ENCODE measurements at places on chromosomes 1 and 21.
A peak's percentile ranks its signal among the peaks of the same experiment; 100 is the strongest.

DNA sequence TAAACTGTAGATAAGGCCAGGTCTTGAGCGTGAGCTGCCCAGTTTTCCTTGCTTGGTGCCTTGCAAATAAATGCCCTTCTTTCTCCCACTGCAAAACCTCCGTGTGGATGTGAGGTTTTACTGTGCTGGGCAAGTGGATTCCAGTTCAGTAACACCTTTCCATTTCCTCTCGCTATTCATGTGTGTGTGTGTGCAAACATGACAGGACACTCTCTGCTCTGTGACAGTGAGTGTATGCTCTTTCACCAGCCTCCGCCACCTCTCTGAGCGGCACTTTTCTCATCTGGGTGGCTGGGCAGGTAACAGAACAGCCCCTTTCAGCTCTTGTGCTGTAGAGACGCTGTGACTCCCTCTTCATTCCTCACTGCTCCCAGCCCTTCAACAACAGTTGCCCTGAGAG is 23.9 kb downstream of the CNIH3 start:
- DNase-seq = no peak

DNA sequence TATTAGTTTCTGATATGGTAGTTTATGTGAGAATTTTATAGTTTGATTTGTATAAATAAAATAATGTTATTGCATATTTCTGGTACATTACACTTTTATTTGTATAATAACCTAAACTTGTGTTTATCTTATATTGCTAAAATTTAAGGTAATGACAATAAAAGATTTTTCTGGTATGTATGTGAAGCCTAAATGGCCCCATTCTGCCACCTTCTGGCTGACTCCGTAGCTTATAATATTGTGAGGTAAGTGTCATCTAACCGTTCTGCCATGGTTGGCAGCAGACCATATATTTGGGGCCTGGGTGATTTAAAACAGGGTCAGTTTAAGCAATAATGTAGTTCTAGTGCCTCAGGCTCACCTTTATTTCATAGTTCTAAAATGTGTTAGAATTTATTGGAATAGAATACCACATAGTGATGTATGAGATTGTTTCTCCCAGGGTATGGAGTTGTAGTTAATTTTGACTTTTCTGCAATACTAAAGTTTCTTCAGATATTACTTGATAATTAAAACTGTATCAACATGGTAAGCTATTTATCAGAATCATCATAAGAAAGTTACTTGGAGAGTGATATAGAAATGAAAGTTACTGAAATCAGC is 21.2 kb upstream of the PRKACB start:
- DNase-seq = peak; percentile 60

GRCh38 chr1:108050158-108050557 is 85.2 kb upstream of the VAV3 start:
- DNase-seq = no peak

GRCh38 chr1:89557445-89557825 is 32.8 kb downstream of the LRRC8B start:
- no peak for DNase-seq

DNA sequence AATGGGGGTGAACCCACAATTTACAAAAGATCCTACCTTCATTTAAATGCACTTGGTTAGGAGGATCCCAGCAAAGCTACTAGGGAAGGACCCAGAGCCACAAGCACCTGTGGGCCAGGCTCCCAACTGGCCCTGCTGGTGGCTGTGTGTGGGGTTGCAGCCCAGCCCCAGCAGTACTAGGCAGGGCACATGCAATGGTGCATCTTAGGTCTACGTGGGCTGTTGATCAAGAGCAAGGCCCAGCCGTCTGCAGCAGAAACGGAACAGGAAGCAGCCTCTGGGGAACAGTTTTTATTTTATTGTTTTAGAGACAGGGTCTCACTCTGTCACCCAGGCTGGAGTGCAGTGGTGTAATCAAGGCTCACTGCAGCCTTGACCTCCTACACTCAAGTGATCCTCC is 134.1 kb upstream of the RAB4A start:
- DNase-seq = no peak

- no peak for DNase-seq
Measured at GRCh38 chr1:182671750-182672486, 12.5 kb downstream of the RGS8 start.

DNA sequence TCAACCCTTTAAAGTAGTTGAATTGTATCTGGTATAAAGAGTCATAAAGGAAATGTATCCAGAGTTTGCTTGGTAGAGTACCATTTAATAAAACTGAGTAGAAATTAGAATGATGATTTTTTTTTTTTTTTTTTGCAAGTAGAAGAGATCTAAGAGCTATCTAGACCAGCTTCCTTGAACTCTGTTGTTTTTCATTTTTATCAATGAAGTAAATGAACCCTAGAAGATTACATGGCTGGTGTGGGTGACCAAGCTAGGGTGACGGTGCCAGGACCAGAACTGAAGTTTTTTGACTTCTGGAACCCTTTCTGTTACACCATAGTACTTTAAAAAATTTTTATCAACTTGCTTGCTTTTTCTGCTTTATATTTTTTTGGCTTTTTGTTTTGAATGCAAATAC is 36.9 kb downstream of the MACO1 start:
- no peak for DNase-seq

DNA sequence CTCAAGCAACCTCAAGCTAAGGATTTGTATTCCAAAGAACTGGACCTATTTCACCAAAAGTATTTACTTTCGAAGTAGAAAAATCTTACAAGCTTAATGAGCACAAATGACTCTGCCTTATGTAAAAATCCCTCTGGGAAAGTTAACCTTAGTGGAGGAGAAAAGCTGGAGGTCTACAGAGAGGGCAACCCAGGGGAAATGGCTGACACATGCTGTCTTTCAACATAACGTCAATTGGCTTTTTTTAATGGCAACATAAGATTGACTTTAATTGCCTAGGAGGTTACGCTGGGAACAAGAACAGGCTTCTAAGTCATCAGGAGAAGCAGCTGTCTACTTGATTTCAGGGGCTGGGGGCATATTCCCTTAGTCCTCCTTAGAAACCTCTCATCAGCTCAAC is 52.3 kb downstream of the UTP25 start:
- no peak for DNase-seq

DNA sequence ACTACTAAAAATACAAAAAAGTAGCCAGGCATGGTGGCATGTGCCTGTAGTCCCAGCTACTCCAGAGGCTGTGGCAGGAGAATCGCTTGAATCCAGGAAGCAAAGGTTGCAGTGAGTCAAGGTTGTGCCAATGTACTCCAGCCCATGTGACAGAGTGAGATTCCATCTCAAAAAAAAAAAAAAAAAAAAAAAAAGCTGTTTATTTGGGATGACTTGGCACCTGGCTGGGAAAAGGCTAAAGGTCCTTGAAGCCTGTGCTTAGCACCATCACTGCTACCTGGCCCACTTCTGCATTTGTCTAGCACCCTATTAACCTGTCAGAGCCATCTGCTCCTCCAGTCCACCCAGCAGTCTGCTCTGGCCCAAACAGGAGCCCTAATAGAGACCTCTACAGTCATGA is 25.0 kb downstream of the PRDX6 start:
- DNase-seq = no peak

DNA sequence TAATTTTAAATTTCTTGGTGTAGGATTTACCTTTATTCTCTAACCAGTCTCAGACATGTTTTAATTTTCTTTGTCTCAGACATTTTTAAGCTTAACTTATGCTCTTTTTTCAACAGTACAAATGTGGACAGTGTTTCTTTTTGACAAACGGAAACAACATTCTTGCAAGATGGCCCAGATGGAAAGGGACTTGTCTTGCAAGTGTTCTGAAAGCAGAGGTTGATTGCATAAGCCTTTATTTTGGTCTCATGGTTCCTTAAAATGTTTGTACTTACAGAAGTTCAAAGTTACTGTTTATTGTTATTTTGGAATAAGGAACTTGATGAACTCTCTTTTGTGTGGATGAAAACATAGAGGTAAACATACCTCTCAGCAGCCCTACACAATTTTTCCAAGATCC is 22.9 kb downstream of the SMAP2 start:
- no peak for DNase-seq

DNA sequence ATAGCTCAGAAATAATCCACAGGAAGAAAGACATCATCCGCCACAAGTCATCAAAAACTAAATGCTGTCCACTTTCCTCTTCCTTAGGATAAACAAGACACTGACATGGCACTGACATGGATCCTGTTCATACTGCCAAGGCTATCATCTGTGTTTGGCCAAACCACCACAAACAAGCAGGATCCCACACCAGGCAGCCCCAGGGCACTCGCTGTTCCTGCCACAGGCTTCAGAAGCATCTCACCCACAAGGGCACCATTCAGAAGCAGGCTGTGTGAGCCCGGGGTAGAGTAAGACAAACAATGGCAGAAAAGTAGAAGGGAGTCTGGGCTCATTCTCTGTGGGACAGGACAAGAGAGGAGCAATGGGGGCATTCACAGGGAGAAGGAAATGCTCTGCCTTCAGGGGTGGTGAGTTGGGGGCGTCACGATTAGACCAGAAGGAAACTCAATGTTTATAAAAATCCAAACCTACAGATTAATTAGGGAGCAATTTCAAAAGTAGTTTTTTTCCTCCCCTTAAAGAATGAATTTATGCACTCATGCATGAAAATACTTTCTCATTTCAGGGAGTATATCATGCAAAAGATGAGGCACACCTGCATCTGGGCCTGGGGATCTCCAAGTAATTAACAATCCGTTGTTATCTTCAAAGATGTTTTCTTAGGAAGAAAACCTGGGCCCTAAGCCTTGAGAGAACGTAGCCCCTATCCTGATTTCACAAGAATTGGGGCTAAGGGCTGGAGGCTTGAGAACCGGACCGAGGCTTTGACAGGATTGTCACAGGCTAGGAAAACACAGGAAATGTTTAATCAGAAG is 43.3 kb upstream of the ATP1A1 start:
- no peak for DNase-seq

DNA sequence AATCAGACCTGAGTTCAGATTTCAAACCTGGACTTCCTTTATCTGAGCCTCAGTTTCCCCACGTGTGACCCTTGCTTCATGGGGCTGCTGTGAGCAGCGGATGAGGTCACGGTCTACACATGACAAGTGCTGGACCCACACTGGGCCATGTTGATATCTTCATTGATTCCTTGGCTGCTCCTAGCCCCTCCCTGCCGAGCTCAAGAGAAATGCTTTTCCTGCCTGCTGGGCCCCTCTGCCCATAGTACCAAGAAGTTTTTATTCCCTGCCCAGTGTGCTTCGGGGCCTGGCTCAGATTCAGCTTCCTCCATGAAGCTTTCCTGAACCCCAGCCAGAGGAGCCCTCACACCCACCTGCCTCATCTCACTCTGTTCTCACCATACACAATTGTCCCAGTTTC is 181.6 kb downstream of the PTPRU start:
- DNase-seq = no peak

DNA sequence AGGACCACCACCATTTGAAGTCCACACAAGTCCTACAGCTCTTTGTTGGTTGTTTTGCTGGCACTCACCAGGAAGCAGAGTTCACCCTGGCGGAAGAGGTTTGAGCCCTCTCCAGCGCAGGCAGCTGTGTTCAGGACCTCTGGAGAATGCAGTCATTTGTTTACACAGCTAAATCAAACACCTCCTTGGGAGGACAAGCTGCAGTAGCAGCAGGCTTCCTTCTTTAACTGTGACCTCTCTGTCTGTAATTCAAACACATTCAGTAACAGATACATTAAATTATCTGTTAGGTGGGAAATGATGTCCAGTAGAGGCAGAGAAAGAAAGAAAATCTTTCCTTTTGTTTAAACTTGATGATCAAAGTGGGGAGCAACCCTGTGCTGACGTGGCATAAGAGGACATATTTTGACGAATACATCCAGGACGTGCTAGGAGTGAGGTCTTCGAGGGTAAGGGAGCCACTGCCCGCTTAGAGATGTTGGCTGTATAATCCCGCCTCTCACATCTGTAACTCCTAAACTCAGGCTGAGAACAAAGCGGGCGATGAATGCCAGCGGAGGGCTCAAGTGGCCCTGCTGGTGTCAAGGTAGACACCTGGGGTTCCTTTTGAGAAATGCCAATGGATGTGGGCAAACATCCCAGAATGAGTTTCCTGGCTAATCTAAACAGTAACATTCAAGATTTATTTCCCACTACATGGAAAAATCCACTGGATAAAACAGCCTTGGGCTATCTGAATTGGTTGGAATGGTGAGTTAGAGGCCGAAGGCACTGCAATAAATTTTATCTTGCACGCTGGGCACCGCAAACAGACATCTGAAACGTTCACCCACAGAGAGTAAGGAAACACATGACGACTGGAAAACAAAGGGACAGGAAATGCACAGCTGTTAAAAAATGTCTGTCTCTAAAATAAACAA is 51.7 kb downstream of the ABCA4 start:
- no peak for DNase-seq

GRCh38 chr1:74772945-74773344 is 40.0 kb downstream of the TYW3 start:
- no peak for DNase-seq

- no peak for DNase-seq
Measured at GRCh38 chr1:1137256-1138045, 21.6 kb upstream of the C1orf159 start.

DNA sequence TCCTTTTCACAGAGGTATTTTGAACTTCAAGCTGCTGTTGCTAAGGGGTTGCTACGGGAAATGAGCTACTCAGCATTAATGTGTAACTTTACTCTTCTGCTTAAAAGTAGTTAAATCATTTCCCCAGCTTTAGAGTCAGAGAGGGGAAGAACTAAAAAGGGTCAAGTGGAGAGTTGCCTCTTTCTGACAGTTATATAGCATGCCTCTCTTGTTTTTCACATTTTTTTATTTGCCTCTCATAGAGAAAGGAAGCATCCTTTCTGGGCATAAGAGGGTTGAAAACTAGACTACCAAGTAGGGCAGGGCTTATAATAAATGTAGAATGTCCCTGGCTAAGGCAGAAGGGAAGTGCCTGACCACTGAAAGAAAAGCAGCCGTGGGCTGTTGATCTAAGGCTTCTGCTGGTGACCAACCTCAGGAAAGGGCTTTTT is 10.1 kb upstream of the ELAVL4 start:
- no peak for DNase-seq

- no peak for DNase-seq
Measured at GRCh38 chr1:68308034-68308433, 75.7 kb upstream of the WLS start.

GRCh38 chr1:3346478-3346877 is 108.0 kb upstream of the ARHGEF16 start:
- DNase-seq = no peak

GRCh38 chr1:240114222-240114621 is 22.5 kb downstream of the FMN2 start:
- no peak for DNase-seq

DNA sequence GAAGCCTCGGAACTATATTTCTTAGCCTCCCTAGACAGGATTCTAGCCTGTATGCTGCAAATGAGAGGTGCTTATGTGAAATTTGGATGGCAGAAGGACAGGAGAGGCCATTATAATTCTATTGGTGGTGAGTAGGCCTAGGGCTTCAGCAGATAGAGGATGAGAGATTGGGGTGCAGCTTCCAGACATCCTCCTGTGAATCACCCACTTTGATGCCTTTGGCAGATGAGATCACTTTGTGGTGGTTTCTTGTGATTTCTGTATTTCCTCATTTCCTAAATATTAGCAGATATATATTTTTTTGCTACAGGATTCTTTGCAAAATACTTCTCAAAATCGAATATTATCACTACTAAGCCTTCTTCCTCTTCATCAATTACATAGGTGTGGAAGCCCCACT is 37.3 kb downstream of the MFSD2A start:
- DNase-seq = no peak

GRCh38 chr1:5827516-5827915 is 164.7 kb downstream of the NPHP4 start:
- no peak for DNase-seq

Data from sciatic nerve (tissue), 2 donors.